ENCODE measurements at places on chromosomes 7 and 10.
A peak's percentile ranks its signal among the peaks of the same experiment; 100 is the strongest.

GRCh38 chr10:99667108-99667751 is 7.9 kb downstream of the ENTPD7 start:
- no peak for DNase-seq

- peak; percentile 1 for DNase-seq
Observed at GRCh38 chr7:79453558-79454360, at the start of gene MAGI2. TSS of gene MAGI2 (minus strand) at chr7:79453667. CDS start at chr7:79453320, 347 bp downstream.

DNA sequence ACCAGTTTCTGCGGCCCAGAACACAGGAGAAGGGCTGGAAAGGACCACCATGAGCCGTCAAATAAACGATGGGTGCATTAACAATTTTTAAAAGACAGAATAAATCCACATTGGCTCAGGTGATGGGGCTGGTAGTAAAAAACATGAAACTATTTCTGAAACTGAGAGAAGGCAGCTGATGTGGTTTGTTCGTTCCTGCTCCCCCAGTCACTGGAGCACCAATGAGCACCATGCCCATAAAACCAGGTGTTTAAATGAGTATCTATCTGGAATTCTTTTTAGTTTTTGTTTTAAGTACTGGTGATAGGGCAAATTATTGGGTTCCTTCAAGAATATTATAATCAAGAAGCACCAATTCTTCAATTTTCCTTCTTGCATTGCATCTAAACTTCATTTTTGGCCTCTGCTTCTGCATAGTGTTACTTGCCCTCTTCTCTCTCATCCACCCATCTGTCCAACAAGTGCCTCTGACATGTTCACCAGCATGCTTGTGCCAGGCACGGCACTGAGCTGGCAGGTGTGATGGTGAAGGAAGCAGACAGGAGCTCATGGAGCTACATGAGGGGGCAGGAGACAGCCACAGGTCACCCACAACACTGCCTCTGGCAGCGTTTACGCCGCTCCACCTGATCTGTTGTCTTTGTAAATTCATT is 65.5 kb downstream of the LARP4B start:
- no peak for DNase-seq

DNA sequence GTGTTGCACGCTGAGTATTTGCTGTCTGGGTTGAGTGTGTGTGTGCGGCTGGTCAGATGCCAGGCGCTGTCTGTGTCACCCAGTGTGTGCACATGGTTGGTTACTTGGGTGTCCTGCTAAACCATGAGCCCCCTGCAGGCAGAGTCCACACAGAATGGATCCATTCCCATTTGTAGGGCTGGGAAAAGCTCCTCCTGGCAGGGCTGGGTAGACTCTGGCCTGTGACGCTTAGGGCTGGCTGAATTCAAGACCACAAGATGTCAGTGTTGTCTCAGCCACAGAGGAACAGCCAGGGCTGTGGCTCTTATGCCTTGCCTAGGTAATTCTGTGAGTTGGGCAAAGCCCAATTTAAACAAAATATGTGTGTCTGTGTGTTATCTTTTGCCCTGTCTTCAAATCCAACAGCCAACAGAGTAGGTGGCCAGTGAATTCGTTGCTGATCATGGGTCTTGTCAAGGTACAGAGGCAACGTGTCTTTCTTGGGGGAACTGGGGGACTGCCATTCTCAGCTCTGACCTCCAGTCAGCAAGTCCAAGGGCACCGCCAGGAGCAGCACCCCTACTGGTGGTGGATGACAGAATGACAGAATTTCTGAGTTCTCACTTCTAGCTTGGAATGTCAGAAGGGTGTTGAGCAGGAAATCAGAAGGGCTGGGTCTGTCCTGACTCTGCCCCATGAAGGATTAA is 285.1 kb downstream of the CCSER2 start:
- DNase-seq, result peak; percentile 77

DNA sequence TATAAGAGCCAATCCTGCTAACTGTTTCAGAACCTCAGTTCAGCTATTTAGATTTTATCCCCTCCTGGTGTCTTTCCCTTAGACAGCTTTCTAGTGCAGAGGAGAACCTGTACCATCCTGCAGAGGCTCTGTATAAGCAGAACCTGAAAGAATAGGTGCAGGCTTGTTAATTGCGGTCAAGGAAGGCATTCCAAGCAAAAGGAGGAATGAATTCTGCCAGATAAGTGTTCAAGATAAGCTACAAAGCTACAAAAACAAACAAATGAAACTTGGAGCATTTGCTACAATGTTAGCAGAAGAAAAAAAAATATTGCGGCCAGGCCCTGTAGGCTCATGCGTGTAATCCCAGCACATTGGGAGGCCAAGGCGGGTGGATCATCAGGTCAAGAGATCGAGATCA is 32.6 kb upstream of the AGMO start:
- DNase-seq, result no peak

DNA sequence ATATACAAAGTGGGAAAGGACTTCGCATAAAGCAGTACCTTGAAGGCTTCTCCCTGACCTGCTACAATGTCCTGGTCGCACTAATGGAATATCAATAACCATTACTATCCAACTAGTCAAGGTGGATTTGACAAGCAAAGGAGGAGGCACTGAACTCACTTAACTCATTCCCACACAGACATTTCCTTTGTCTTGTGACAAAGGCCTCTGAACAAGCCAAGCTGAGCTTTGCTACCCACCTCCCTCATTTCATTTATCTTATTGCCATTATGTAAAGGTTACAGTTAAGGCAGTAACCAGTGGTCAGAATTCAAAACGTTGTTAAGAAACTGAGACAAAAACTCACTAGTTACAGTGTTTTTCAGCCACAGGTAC is 7.3 kb downstream of the ELMO1 start:
- DNase-seq, result no peak

GRCh38 chr7:140967438-140967837 is 42.7 kb upstream of the BRAF start:
- DNase-seq, result no peak

- DNase-seq, result no peak
Observed at GRCh38 chr10:78371136-78371535, 337.5 kb downstream of the RPS24 start.

DNA sequence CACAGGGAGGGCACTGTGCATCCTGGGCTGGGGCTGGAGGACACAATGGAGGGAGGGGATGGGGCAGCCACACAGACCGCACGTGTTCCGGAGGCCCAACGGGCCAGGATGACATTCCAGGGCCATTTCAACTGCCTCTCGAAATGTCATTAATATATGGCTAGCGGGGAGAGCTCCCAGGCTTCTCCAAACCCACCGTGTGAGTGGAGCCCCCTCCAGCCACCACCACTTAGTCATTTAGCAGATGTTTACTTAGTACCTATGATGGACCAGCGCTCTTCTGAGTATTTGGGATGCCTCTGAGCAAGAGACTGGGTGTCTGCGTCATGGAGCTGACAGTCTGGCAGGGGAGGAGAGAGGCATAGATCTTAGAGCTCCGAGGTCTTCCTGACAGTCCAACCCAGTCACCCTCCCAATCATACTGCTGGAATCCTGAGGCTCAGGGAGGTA is 107.3 kb downstream of the ZMIZ1 start:
- no peak for DNase-seq

- no peak for DNase-seq
Observed at GRCh38 chr10:17668435-17669184, 24.7 kb downstream of the STAM start.

DNA sequence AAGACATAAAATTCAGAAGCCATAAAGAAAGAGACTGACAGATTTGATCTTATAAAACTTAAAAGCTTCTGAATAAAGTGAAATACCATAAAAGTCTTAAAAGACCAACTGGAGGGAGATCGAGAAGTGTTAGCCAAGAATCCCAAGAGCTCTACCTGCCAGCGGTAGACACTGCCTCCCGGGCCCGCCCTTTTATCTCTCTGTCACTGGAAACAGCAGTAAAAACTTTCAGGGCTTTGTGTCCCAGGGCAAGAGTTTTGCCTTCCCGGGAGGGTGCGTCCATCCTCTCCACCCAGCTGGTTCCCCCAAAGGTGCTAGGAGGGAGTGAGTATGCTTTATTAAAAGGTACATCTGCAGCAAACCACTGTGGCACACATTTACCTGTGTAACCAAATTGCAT is 5.8 kb downstream of the PLA2G12B start:
- no peak for DNase-seq

- no peak for DNase-seq
Observed at GRCh38 chr10:71547876-71548846, 151.4 kb downstream of the CDH23 start.

Measured in NCI-H510A treated with DMSO at 0.1 percent for 48 hours (cell line).